ENCODE measurements at places on chromosomes 2 and 18.
A peak's percentile ranks its signal among the peaks of the same experiment; 100 is the strongest.

- DNase-seq: no peak
Measured at GRCh38 chr18:5918205-5918858, 23.0 kb upstream of the TMEM200C start.

GRCh38 chr2:212050871-212051270 lies 487.7 kb downstream of the ERBB4 start:
- no peak for DNase-seq

DNA sequence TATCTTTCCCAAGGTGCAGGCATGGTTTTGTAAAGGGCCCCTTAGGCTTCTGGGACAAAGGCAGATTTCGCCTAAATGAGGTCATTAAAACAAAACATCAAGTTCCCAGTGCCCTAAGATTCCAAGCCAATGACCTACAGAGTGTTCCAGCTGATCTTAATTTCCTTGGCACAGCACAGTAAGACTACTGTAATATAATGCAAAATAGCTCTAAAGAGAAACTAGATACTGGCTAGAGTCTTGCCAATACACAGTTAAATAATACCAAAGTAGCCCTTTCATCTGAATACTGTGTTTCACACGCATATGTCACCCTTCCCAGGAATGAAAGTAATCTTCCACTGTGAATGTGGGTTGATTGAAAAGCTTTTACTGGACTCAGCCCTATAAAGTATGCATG lies 14.7 kb downstream of the GRB14 start:
- DNase-seq: no peak

DNA sequence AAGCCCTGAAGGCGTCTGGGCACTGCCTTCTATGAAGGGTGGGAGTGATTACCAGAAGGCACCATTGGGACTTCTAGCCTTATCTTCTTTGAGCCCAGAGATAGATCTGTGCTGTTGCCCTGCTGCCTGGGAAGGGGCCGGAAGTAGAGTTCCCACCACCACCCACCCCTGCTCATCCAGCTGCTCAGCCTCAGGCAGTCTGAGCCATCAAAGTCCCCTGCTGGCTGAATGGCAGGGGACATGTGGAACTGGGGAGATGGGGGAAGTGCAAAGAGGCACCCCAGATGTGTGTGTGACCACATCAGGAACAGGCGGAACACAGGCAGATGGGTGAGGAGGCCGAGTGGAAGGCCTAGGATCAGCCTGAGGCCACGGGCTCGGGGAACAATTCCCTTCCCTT lies 3.3 kb upstream of the WNT10A start:
- no peak for DNase-seq

- no peak for DNase-seq
Measured at GRCh38 chr2:149849136-149849535, 261.6 kb upstream of the MMADHC start.

DNA sequence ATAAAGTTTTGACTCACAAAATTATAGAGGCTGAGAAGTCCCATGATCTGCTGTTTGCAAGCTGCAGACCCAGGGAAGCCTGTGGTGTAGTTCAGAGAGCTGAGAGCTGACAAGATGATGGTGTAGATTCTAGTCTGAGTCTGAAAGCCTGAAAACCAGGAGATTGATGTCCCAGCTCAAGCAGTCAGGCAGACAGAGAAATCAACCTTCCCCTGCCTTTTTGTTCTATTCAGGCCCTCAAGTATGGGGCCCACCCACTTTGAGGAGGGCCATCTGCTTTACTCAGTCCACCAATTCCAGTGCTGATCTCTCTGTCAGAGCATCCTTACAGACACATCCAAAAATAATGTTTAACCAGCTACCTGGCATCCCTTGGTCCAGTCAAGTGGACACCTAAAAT lies 479.6 kb downstream of the STK39 start:
- no peak for DNase-seq

- peak; percentile 31 for DNase-seq
Measured at GRCh38 chr2:226002438-226002837, 602.9 kb downstream of the NYAP2 start.

- no peak for DNase-seq
Measured at GRCh38 chr2:210035679-210036078, 33.2 kb downstream of the RPE start.

- no peak for DNase-seq
Measured at GRCh38 chr2:229096409-229097066, 174.5 kb downstream of the PID1 start.

DNA sequence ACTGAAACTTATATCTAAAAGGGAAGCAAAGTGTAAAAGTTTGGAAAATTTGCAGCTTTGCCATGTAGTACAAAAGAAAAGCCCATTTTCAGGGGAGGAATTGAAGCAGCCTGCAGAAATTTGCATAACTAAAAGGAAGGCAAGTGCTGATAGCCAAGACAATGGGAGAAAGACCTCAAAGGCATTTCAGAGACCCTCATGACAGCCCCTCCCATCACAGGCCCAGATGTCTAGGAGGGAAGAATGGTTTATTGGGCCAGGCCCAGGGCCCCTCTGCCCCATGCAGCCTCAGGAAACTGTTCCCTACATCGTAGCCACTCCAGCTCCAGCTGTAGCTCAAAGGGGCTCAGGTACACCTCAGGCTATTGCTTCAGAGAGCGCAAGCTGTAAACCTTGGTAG lies 14.4 kb upstream of the WDR75 start:
- no peak for DNase-seq

DNA sequence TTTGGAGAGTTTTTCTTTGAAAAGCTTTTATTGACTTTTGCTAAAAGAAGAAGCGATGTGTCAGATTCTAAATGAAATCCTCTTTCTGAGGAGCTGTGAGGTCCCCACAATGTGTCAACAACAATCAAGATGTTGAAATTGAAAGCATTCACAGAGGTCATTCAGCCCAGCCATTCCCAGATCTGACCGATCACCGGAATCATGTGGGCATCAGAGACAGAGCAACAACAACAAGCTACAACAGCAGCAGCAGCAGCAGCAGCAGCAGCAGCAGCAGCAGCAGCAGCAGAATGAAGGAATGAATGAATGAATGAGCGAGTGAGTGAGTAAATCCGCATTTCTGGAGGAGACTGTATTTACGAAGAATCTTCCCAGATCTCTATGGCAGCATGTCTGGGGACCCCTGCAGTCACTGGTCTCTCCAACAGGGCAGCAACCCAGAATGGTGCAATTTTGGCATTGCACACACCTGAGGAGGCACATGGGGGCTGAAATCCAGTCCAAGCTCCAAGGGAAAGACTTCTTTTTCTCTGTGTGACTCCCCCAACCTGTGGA lies 299.0 kb downstream of the MYCN start:
- DNase-seq: no peak

DNA sequence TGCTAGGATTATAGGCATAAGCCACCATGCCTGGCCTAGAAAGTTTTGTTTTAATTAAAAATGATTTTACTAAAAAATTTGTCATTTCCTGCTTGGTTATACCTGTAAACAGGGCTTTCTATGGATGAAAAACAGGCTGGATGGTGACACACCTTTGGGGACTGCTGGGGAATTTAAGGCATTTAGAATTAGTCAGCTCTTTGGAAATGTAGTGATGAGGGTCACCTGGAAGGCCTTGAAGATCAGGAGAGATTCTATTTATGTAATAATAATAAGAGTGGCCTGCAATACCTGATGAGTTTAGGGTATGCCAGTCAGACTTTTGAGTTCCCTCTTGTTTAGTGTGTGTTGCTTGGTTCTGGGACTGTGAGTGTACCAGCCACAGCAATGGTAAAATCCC lies 51.1 kb downstream of the RALBP1 start:
- no peak for DNase-seq

DNA sequence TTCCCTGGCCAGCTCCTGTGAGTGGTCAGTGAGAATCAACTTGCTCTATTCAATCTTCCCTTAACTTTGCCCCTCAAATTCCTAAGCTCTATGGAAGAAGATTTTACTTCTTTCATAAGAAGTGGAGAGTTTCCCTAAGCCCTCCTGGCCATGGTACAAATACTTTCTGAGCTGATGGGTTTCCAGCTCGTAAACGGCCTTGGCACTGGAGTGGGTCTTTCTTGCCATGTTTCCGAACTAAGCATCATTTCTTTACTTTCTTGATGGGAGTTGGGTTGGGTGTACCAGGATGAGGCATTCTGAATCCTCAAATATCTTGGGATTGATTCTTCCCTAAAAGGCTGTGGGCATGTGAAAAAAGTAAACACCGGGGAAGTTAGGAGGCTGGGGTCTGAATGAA lies 72.5 kb downstream of the ACKR3 start:
- no peak for DNase-seq

- no peak for DNase-seq
Measured at GRCh38 chr18:75482880-75483279, 55.4 kb upstream of the SMIM21 start.

Data from GF-D8 (cell line).